Smooth muscle cell of the pulmonary artery (primary cell): ENCODE measurements at places on chromosomes 13 and 19. TPM values are rescaled to one million over a fixed set of nuclear protein-coding genes. Genes with fewer than 3 reads are reported as not detected.

CACNG8 gene
- total RNA-seq, result 0.20 and 0.76 TPM in 2 replicates

SIGLEC11 gene
- not detected in 2 replicates for total RNA-seq

C19orf67 gene
- not detected in 2 replicates for total RNA-seq

SH2D3A gene
- not detected in 2 replicates for total RNA-seq

ZNF534 gene
- 0.07 and 0.23 TPM in 2 replicates for total RNA-seq

DACH1 gene
- total RNA-seq, result not detected in 2 replicates

CLDND2 gene
- total RNA-seq, result not detected in 2 replicates

CNFN gene
- not detected in 2 replicates for total RNA-seq

GPC6 gene
- 54.6 and 151 TPM in 2 replicates for total RNA-seq

SLC25A41 gene
- 0.07 TPM in 1 of 2 replicates, not detected in the other for total RNA-seq

FUT1 gene
- total RNA-seq, result 0.13 TPM in 2 replicates

ZNF433 gene
- 3.4 and 4.5 TPM in 2 replicates for total RNA-seq

LRRC63 gene
- 0.20 TPM in 1 of 2 replicates, not detected in the other for total RNA-seq

CD37 gene
- total RNA-seq, result not detected in 2 replicates

ZNF85 gene
- total RNA-seq, result 3.4 and 3.9 TPM in 2 replicates

CYP4F22 gene
- total RNA-seq, result not detected in 2 replicates

DBP gene
- 7.4 and 7.8 TPM in 2 replicates for total RNA-seq

ZNF837 gene
- total RNA-seq, result 1.4 and 1.9 TPM in 2 replicates

ADAMTS10 gene
- total RNA-seq, result 21.6 and 29.1 TPM in 2 replicates

PSG1 gene
- 1.7 TPM in 1 of 2 replicates, not detected in the other for total RNA-seq
